ENCODE measurements at places on chromosomes 7 and 10.

- no peak for DNase-seq
Observed at GRCh38 chr7:140867467-140868462, 57.0 kb downstream of the BRAF start.

DNA sequence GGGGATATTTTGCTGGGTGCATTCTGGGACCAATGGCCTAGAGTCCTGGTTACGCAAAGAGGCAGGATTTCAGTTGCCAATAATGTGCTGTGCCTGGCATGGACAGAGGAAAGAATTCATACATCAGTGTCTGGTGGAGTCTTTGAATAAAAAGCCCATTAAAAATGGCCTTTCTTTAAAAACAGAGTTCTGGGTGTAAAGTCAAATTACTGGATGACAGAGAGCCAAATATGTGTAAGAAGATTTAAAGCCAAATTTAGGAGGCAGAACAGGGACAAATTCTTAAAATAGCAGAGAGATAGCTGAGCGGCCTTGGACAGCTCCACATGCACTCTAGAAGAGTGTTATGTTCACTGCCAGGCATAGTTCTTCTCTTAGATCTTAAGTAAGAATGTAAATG is 60.8 kb upstream of the MEOX2 start:
- DNase-seq, result no peak

- no peak for DNase-seq
Observed at GRCh38 chr7:97450516-97450915, 281.4 kb upstream of the TAC1 start.

DNA sequence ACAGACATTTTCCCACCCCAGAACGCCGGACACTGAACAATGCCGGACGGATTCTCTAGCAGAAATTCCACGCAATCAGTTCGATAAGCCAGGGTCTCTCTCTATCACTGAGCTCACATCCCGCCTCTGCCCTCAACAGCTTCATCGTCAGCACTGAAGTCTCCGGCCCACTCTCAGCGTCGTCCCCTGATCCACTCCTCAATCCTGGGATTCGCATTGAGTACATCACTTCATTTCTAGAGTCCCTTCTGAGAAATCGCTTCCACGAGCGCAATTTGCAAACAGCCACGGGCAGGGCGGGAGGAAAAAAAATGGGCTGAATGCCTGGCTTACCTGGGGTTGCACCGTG is 365 bp downstream of the YME1L1 start:
- DNase-seq, result no peak

DNA sequence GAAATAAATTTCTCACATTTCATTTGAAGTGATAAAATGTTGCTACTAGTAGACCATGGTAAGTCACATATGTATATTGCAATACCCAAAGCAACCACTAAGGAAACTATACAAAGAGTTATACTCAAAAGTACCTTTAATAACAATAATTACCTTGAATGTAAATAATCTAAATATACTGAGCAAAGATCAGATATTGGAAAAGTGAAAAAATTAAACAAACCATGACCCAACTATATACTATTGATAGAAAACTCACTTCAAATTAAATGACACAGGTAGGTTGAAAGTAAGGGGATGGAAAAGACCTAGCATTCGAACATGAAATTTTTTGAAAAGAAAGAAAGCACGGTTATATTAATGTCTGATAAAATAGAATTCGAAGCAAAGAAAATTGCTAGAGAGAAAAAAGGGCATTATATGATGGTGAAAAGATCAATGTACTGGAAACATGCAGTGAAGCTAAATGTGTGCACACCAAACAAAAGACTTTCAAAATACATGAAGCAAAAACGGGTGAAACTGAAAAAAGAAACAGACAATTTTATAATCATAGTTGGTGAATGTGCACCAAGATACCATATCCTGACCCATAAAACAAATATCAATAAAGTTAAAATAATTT is 29.1 kb downstream of the TFPI2 start:
- DNase-seq, result no peak

DNA sequence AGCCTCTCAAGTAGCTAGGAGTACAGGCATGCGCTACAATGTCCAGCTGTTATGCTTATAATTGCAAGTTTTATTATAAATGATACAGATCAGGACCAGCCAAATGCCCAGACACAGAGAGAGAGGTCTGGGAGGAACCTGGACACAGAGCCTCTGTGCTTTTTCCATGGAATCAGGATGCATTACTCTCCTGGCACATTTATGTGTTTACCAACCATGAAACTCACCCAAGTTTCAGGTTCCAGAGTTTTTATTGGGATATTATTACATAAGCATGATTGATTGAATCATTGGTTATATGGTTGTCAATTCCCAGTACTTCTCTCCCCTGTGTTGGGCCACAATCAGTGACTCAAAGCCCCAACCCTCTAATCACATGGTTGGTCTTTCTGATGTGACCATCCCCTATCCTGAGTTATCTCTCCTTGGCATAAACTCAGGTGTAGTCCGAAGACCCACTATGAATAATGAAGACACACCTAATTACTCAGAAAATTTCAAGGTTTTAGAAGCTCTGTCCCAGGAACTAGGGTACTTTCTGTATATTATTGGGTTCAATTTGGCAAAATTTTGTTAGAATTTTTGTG is 30.6 kb downstream of the MXI1 start:
- no peak for DNase-seq

DNA sequence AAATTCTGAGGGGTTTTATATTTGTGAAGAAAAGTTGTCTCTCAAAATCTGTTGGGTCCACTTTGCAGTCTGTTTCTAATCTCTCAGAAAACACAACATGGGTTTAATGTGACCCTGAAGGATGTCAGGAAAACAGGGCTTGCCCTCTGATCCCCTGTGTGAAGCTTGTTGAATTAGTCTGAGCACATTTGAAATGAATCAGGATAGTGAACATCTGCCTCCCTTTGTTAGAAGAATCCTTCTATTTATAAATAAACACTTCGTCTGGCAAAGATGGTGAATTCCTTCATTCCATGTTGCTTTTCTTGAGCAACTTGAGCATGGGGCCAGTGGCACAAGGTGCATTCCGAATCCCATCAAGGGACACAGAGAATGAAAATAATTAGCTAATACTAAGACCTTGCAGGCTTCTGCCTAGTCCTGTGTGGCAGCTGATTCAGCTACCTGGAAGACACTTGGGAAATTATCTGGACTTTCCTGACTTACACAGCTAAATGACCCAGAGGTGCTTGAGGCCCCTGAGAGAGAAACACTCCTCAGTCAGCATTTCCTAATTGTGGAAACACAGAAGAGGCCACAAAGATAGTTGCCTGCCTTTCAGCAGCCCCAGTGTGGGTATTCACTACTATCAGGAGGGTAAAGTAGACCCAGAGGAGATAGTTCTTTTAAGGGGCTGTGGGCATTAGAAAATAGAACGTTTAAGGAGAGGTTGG is 305.5 kb downstream of the C7orf25 start:
- no peak for DNase-seq

DNA sequence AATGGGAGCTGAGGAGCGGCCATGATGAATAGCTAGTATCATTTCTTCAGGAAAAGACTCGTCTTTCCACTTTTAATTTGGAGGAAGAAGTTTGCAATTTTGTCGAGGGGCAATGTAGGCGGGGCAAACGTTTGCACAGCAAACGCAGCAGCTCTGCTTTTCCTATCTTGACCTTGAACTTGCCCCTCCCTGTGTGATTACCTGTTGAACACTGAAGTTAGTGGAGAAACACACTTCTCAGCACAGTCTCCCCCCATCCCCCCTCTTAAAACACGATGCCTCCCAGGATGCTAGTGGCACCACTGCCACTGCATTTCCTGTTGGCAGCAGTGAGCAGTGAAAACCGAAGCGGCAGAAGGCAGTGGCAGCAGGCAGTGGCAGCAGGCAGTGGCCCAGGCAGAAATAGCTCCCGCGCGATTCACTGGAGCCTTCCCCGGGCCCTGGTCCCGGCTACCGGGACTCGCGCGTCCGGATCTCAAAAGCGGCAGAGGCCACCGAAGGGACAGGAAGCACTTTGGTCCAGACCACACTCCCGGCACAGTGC is at the start of gene EPDR1:
Gene EPDR1 (plus strand): TSS at position 336 of the 544 bp plus-strand sequence. CDS start 300 bp downstream, outside the sequence.
- DNase-seq, result no peak

Data from activated CD4-positive, alpha-beta T cell treated with anti-CD3 and anti-CD28 coated beads for 24 hours (primary cell).